Eye (tissue), 1 donor: ENCODE measurements at places on chromosomes 1 and 21.

DNA sequence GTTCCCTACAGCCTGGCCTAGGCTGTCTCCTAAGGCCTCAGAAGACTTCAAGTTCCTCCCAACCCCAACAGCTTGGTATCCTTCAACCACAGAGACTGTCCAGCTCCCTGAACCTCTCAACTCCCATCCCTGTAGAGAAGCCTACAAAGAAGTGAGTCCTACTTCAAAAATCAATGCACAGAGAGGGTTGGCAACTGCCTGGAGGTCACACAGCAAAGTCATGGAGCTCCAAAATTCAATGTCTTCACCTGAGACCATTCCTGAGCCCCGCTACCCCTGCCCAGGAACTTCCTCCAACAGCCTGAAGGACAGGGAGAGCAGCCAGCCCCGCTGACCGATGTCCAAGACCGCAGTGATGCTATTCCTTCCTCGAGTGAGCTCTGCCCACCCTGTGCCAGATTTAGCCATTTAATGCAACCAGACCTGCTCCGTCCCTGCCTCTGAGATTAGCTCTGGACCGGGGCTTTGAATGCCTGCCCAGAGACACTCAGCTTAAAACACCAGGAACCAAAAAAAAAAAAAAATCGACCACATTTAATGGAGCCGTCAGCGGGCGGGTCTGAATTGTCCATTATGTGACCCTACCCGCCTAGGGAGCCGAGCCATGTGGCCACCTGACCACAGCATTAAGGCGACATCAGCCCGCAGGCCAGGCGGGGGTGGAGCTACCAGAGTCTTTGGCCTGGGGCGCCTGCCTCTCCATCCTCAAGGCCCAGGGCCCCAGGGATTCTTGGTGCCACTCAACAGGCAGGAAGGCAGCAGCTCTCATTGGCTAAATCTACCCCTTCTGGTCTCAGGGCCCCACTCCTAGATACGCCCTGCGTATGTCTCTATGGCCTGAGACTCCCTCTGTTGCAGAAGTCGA is 148.6 kb downstream of the SYF2 start:
- DNase-seq, result peak; percentile 69

DNA sequence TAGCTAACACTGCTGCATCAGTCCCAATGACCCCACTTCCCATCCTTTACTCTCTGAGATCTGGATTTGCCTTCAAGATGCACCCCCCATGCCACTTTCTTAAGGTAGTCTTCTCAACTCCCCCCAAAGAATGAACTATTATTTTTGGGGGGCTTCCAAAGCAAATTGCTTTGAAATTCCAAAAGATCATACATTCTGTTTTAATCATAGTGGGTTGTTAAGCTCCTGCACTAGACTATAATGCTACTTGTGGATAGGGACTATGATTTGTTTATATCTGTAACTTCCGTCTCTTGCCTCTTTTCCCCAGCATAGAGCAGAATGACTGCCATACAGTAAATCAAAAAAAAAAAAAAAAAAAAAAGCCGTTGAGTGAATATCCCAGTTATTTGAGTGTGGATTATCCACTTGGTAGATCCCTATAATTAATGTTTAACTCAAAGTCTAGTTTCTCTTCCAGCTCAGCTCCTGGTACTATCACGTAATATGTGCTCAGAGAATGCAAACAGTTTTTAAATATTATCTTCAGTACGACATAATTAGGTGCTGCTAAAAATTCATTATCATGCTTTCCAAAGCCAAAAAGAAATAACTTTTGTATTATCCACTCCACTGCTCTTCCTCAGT is 26.9 kb downstream of the KIRREL1 start:
- no peak for DNase-seq

DNA sequence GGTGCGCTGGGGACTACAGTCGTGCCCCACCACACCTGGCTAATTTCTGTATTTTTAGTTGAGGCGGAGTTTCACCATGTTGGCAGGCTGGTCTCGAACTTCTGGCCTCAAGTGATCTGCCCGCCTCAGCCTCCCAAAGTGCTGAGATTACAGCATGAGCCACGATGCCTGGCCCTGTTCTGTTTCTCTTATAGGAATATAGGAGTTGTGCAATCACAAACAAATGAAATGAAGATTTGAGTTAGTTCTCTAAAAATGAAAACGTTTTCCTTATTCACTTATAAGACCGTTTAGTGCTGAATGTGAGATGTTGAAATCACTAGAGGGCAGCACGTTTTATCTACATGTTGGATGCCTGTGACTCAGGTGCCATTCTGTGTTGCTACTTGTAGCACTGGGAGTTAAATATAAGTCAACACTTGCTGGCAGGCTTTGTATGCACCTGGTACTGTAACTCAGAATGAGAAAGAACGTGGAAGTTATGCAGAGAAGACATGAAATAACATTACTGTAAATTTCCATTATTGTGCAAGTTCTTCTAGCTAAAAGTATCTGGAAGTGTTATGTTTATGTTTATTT is 45.8 kb downstream of the MIGA1 start:
- peak; percentile 36 for DNase-seq

GRCh38 chr21:23016617-23017016 is 2018.4 kb downstream of the NCAM2 start:
- DNase-seq, result no peak

DNA sequence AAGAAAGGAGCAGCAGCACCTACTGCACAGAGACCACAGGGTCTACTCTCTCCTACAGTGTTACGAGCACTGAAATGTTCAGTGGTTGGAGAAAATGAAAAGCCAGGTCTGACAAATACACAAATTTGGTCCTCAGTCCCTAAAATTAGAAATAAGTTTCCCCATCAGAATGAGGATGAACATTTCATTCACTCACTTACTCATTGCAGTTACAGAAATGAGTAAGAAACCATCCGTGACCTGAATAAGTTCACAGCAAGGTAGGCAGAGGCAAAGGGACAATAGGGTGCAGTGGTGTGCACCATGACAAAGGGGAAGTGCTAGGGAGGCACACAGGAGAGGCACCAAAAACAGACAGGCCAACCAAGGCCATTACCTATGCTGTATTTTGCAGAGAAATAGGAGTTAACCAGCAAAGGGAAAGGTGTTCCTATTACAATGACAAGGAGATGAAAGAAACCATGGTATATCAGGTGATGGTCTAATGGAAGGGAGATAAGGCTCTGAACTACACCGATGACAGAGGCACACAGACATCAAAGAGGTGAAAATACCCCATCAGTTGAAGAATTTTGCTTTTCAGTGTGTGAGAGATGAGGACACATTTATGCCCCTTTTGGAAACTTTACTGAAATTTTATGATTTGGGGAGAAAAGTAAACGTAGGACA is 29.4 kb downstream of the VAV3 start:
- no peak for DNase-seq

DNA sequence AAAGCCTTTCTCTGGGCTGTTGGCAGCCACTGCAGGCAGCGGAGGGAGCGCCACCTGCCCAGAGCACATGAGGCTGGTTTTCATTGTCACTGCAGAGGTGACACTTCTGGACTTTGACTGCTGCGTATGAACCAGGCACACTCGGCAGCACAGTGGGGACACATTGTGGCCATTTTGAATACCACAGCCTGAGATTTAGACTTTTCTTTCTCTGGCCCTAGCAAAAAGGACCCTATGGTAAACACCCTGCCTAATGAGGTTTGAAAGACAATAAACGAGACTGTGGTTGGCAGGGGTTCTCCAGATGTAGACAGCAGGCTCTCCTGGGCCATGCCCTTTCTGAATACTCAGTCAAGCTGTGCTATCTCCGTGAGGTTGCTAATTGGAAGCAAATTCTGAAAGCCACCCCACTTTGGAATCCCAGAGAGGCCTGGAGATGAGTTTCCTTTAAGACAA is 12.0 kb upstream of the KCNE2 start:
- DNase-seq, result peak; percentile 88

GRCh38 chr21:31905503-31906451 is 33.0 kb downstream of the HUNK start:
- DNase-seq, result no peak

GRCh38 chr1:188140958-188141357 is 1312.2 kb downstream of the PLA2G4A start:
- DNase-seq, result no peak

DNA sequence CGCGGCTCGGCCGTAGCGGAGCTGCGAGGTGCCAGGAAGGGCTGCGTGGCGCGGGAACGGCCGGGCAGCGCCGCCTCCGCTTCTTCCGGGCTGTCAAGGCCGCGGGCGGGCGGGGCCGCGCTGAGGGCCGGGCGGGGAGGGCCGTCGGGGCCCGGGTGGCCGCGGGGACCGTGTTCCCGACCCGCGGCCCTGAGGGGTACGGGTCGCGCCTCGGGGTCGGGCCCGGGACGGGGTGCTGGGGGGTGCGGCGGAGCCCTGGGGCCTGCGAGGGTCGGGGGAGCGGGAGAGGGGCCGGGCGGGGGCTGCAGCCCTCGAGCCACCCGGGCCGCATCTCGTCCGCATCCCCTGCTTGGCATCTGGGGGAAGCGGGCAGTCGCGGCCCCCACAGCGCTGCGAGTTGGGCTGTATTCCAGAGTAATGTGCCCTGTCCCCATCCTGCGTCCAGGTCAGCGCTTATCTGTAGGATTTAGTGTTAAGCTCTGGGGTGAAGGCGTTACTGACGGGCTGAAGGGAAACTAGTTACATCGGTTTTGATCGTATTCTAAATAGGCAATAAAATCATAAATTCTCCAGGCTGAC is 379 bp downstream of the RER1 start:
- DNase-seq, result no peak

DNA sequence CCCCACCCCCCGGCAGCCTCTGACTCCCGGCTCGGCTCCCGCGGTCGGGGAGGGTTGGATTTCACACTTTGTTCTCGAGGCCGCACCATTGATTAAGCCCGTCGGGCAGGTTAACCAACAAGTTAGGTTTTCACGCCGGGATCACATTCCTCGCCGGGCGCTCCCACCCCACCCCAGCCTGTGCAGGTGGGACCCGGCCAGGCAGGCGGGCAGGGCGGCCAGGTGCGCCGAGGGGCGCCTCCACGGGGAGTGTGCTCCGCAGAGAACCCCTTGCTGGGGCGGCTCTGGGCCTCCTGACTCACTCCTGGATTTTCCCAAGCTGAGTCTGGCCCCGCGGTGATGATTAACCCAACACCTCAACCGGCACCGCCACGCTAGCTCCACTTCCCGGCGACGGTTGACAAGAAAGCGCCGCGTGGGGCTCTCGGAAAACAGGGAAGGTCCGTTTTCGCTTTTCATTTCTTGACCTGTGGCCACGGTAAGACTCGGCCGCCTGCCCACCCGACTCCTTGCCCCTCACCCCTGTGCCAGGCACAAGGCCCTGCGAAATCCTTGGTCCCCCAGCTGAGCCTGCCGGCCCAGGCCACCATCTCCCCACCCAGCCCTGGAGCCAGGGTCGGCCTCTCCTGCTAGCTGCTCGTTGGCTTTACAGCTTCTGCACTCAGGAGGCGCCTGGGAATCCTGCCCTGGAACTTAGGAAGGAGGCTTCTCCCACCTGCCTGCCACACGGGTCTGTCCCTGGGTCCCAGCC is 8.8 kb upstream of the TTLL10 start:
- DNase-seq, result no peak

DNA sequence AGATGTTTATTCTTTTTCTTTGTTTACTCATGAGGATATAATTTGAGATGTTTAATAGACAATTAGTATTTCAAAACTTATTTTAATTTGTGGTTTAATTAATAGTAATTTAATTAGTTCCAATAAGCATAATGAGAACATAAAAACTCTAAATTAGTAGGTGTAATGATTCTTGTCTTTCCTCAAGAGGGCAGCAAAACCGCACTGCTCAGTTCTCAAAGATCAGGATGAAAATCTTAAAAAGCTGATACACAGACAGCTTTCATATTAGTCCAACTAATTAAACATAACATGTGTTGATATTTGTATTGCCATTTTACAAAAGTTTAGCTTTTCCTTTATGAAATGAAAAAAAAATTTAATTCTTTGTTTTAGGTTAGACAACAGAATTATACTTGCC is 106.7 kb upstream of the C21orf91 start:
- peak; percentile 59 for DNase-seq

- DNase-seq, result peak; percentile 95
Measured at GRCh38 chr21:15065392-15066122, 757 bp upstream of the NRIP1 start.

GRCh38 chr1:7485826-7486225 is 285.3 kb upstream of the VAMP3 start:
- DNase-seq, result no peak

GRCh38 chr1:214603819-214604252 is 841 bp downstream of the CENPF start:
- peak; percentile 49 for DNase-seq

DNA sequence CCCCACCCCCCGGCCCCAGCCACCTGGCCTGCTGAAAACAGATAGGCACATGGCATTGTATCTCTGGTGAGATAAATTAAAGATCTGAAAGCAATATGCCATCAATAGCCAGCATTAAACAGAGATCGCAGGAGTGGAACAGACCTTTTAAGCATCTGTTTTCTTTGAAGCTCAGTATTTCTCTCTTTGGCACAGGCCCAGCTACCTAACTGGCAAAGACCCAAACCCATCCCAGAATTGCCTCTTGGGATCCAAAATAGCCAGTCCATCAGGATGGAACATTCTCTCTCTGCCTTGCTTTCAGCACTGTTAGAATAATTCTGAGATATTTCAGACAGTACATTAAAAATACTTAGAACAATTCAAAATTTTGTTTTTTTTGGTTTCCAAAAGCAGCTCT is 46.0 kb downstream of the KCNJ6 start:
- DNase-seq, result no peak

DNA sequence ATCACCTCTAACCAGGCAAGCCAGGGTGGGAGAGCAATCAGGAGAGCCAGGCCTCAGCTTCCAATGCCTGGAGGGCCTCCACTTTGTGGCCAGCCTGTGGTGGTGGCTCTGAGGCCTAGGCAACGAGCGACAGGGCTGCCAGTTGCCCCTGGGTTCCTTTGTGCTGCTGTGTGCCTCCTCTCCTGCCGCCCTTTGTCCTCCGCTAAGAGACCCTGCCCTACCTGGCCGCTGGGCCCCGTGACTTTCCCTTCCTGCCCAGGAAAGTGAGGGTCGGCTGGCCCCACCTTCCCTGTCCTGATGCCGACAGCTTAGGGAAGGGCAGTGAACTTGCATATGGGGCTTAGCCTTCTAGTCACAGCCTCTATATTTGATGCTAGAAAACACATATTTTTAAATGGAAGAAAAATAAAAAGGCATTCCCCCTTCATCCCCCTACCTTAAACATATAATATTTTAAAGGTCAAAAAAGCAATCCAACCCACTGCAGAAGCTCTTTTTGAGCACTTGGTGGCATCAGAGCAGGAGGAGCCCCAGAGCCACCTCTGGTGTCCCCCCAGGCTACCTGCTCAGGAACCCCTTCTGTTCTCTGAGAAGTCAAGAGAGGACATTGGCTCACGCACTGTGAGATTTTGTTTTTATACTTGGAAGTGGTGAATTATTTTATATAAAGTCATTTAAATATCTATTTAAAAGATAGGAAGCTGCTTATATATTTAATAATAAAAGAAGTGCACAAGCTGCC is 19.8 kb downstream of the CSF1 start:
- no peak for DNase-seq

GRCh38 chr1:22039594-22040285 is 12.8 kb upstream of the CDC42 start:
- peak; percentile 56 for DNase-seq

- no peak for DNase-seq
Measured at GRCh38 chr1:208909011-208909984, 665.1 kb upstream of the PLXNA2 start.
